ENCODE measurements at places on chromosomes 4 and X. TPM values are rescaled to one million over a fixed set of nuclear protein-coding genes. Genes with fewer than 3 reads are reported as not detected.

DNA sequence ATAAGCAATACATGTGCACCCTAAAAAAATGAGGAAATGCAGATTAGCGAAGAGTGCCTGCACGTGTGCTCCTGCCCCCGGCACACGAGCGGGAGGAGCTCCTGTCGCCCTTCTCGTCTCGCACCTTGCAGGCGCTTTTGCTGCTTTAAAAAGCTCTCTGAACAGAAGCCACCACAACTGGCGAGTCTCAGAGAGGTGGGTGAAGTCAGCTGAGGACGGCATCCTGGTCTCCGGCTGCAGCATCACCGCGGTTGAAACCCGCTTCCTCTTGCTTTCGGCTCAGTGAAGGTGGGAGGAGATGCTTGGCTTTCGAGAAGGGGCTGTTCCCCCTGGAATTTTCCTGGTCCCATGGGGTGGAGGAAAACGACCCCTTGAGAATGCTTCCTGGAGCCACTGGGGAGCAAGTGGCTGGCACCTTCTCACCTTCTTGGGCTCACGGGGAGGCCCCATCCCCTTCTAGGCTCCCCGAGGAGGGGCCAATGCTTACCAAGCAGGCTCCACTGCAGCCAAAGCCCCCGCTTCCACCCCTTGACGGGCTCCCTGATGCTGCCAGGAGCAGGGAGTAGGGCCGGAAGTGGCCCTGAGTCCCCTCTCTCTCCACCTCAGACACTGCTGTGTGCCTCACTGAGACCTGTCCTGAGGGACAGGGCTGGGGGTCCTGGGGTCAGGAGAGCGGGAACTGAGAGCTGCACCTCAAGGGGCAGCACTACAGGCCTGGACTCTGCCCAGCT is 29.2 kb upstream of the MXD4 start:
- DNase-seq: peak; percentile 28

DNA sequence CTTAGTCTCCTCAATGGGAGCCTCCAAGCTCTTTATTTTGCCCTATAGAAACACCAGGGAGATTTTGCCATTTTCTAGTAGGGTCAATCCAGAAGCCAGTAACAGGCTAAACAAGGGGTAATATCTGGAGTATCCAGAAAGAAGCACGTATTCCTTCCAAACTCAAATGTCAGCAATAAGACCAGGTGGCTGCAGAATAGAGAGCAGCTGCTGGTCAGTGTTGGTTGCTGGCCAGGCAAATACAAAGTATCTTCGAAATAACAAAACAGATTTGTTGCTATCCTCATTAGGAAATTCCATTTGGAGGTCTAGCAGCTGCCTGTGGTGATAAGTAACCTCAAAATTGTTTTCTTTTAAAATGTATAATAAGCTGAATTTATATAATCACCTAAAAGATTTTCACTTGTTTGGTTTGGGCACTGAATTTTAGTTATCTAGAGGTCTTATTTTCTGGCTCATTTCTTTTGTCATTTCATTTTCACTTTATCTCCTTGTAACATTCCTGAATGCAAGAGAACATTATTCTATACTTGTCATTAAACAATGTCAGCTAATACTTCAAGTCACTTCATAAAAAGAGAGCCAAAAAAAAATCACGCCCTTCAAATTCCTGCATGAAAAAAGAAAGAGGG is 320.6 kb downstream of the DTHD1 start:
- DNase-seq: no peak

HPGDS gene
- 5.0 TPM for polyA plus RNA-seq

NAT8L gene
- polyA plus RNA-seq: 1.2 TPM

GRCh38 chr4:107129611-107130010 is 93.5 kb upstream of the DKK2 start:
- DNase-seq: no peak

GRCh38 chrX:133045986-133046385 is 50.9 kb downstream of the USP26 start:
- DNase-seq: no peak

GRCh38 chr4:20119141-20119540 is 132.6 kb upstream of the SLIT2 start:
- DNase-seq: no peak

CCDC149 gene
- polyA plus RNA-seq: 13.7 TPM

- no peak for DNase-seq
Observed at GRCh38 chrX:104137496-104137895, 19.3 kb downstream of the SLC25A53 start.

CT45A6 gene
- not detected for polyA plus RNA-seq

PPP1R2C gene
- polyA plus RNA-seq: not detected

HSFX2 gene
- polyA plus RNA-seq: not detected

DNA sequence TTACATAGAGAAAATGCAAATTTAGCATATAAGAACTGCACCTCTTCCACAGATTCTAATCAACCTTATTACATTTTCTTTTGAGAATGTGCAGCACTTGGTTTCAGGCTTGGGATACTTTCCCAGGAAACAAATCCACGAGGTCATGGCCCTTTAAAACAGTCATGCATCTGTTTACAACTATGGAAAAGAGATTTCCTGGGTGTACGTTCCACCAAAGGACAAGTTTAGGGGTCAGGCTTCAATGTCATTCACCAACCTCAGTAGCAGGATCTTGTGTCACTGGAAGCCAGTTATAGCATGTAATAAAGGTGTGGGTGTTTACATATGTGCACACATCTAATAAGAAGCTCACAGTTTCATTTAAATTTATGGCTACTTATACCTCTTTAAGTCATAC is 30.7 kb downstream of the EREG start:
- DNase-seq: no peak

HSFX4 gene
- 0.15 TPM for polyA plus RNA-seq

DNA sequence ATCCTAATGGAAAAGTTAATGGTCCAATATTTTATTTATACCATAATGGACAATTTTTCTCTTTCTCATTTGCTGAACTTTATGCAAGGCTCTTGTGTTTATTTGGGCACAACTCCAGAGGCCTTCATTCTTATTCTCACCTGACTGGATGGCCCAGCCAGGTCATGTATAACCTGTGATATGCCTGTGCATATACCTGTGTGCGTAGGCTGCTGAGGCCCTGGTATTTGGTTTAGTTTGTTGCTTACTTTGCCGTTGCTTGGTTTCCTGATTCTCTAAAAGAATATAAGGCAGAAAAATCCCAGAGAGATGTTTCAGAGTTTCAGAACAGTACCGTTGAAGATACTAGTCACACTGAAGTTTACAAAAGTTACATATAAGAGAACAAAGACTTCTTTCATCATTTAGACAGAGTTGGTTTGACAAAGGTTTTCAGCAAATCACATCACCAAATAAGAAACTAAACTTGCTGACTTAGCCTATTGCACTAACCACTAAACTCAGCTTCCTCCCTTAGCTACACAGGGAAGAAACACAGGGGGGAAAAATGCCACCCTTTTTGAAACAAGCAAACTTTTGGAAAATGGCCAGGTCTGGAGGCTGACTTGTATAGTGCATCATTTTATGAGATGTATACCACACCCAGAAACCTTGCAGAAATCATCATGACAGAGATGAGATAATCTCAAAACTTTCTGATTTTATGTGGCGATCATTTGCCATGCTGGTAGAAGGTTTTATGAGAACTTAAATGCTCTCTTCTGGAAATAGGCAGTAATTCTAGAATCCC is 248.5 kb downstream of the GRIA3 start:
- no peak for DNase-seq

SATL1 gene
- polyA plus RNA-seq: 0.22 TPM

DNA sequence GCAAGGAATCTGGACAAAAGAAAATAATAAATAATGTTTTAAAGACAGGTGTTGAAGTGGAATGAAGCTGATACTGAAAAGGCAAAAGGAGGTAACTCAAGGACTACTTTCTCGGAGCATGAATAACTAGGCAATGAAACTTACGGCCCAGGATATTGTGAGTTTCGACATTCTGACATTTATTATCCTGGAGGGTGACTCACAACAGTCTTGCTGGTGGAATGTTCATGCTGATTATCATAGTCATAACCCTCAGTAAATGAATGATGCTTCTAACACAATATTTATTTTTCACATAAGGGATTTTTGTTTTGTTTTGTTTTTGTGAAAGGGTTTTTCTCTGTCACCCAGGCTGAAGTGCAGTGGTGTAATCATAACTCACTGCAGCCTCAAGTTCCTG is 147.0 kb upstream of the HPGD start:
- peak; percentile 70 for DNase-seq

DNA sequence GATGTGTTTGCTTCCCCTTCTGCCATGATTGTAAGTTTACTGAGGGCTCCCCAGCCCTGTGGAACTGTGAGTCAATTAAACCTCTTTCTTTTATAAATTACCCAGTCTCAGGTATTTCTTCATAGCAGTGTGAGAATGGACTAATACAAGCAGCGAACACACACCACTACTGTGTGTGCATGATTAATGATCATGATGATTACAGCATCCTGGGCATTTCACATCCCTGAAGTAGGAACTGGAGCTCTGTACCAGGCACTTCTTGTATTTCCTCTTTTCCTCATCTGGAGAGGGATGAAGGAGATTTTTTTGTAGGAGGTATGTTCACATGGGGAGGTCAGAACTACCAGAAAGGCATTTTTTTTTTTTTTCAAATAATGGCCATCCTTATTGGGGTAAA is 60.8 kb downstream of the PPM1K start:
- DNase-seq: no peak

GRCh38 chr4:101850698-101851097 is 60.2 kb downstream of the BANK1 start:
- no peak for DNase-seq

DNA sequence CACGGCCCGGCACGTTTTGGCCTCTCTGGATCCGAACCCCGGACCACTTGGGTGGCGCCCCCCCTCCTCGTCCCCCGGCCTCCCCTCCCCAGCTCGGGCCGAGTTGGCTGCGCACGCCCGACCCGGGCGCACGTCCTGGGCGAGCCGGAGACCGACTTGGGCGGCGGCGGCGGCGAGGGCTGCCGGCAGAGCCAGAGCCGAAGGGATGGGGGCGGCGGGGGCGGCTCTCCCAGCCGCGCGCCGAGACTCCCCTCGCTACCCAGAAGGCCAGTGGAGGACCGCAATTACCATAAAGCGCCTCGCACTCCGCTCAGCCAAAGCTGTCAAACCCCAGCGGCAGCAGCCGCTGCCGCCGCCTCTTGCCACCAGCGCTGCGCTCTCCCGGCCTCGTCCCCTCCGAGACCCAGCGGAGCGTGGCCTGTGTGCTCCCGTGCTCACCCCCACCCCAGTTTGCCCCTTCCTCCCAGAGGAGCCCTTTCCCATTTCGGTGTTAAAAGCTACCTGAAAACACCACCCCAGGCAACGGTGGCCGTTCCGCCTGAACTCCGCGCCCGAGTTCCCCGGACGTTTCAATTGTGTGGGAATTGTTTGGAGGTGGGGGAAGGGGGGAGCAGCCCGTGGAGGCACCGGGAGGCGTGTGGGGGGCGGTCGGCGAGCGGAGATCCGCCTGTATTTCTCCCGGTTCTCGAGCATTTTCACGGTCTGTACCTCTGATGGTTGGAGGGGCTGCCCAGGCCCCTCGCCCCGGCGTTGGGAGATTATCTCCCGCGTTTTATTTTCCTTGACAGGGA is 701 bp upstream of the BCOR start:
- no peak for DNase-seq

ADGRG4 gene
- 7.9 TPM for polyA plus RNA-seq

GRCh38 chr4:100936661-100937375 is 410.5 kb downstream of the PPP3CA start:
- DNase-seq: no peak

- no peak for DNase-seq
Observed at GRCh38 chr4:80114732-80115265, 41.8 kb upstream of the ANTXR2 start.

DNA sequence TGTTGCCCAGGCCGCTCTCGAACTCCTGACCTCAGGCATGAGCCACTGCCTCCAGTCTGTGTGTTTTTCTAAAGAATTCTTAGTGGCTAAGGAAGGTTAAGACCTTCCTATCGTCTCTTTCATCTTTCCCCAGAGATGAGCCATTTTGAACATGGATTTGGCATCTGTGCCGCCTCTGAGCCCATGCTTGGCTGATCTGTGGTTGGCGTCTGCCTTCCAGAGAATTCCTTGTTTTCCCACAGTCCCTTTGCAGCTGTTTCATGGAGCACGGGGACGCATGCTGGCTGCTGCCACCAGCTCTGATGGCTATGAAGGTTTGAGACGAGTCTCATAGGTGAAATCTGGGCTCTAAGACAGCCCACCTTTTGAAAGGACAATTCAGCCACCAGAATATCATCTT is 60.4 kb downstream of the SHROOM2 start:
- DNase-seq: no peak

Measured in large intestine (tissue), 12 donors.